ENCODE measurements at places on chromosomes 1 and 21.

GRCh38 chr1:37989361-37989930 lies 376 bp downstream of the SF3A3 start:
- DNase-seq: peak; percentile 56

- DNase-seq: no peak
Observed at GRCh38 chr1:197761654-197762053, 13.6 kb downstream of the DENND1B start.

- DNase-seq: no peak
Observed at GRCh38 chr1:58714544-58714943, 14.7 kb upstream of the MYSM1 start.

- peak; percentile 81 for DNase-seq
Observed at GRCh38 chr1:75723989-75724471, 479 bp upstream of the ACADM start.

GRCh38 chr1:22847709-22848108 lies 125.0 kb downstream of the LACTBL1 start:
- DNase-seq: no peak

- DNase-seq: no peak
Observed at GRCh38 chr21:43605320-43606215, 53.7 kb downstream of the HSF2BP start.

DNA sequence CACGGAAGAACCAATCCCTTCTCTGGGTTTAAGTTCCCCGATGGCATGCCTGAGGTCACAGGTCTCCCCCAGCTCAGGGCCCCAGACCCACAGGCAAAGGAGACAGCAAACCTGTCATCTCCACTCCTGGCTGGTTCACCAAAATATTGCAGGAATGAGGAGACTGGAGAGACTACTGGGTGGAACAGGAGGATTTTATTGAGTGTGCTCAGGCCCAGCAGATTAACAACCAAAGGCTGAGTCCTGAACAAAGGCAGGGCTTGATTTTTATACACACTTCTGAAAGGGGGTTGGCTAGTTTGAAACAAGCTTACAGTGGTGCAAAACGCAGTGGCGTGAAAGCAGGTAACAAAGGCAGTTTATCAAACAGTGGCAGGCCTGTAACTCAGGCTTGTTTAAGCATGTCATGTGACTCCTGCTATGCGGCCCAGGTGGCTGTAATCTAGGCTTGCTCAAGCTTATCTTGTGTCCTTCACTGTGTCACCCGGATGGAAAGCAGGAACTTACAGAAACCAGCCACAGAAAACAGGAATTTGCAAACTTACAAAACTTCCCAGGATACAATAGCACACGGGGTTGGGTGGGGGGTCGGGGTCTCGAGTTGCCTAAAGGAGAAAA lies 27.4 kb upstream of the KCNJ15 start:
- DNase-seq: no peak

DNA sequence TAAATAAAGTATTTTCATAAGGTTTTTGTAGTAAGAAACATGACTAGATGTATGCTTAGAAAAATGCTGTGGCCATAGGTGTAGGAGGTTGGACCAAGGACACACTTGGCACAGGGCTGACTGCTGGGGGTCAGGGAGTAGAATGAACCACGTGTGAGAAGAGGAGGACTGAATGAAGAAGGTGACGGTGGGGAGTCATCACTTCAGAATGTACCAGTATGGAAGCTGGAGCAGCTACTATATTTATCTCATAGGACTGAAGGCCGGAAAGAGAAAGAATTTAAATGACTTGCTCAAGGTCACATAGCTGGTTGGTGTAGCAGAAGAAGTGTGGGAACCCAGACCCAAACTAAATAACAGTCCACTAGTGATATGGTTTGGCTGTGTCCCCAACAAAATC lies 79.8 kb upstream of the HAO2 start:
- no peak for DNase-seq

DNA sequence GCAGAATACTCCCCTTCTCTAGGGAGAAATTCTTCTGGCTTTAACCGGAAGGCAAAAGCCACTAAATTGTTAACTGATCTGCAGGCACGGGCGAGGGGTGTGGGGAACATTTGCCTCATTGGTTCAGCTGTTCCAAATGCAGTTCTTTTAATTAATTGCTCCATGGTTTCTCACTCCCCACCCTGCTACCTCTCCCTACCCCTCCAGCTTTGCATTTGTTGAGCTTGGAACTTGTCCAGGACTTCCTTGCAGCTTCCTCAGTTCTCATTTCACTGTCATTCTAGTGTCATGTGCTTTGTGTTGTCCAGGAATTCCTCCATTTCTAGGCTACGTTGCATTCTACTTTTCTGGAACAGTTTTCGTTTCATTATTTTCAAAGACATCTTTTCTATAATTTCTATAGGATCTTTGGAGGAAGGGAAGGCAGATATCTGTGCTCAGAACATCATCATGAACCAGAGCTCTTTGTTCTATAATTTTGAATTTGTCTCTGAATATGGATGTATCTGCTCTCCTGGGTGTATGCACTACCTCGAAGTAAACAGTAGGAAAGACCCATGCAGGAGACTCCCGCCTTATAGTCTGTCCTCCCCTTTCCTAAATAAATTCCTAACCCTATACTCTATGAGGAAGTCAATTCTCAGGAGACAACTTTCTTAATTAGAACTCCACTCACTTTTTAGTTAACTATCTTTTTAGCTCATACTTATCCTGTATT lies 132.4 kb upstream of the LMO4 start:
- DNase-seq: no peak

DNA sequence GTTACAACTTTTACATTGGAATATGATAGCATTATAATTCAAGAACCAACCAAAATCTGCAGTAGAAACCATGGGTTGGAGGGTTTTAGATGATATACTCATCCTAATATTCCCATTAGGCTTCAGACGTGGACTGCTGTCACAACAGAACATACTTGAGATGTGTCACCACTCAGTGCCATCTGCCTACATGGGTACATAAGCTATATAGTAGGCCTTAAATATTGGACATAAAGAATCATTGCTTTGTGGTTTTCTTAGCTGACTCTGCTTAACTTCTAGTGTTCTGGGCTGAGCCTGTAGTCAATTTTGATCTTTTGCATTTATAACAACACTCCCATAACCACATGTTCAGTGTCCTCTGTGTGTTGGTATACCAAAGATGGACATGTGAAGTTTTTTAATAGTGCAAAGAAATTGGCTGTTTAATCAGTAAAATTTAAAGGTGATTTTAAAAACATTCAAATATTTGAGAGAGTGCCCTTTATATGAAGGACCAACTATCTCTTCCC lies 14.2 kb downstream of the RAP1A start:
- no peak for DNase-seq

DNA sequence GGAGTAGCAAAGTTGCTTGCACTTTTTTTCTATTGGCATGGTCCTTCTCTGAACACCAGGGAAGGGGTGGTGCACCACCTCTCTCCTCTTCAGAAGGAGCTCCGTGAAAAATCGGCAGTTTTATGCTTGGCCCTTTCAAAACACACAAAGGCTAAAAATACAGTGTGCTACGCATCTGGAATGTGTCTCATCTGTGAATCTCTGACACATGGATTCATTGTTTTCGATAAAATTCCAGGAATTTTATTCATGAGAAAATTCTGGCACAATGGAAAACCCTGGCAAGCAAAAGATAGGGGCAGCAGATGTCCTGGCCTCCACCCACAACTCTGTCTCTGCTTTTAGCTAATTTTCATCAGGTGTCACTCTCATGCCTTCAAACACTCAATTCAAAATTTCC lies 42.9 kb downstream of the ERG start:
- no peak for DNase-seq

- DNase-seq: no peak
Observed at GRCh38 chr1:94310570-94311270, 73.3 kb upstream of the ARHGAP29 start.

DNA sequence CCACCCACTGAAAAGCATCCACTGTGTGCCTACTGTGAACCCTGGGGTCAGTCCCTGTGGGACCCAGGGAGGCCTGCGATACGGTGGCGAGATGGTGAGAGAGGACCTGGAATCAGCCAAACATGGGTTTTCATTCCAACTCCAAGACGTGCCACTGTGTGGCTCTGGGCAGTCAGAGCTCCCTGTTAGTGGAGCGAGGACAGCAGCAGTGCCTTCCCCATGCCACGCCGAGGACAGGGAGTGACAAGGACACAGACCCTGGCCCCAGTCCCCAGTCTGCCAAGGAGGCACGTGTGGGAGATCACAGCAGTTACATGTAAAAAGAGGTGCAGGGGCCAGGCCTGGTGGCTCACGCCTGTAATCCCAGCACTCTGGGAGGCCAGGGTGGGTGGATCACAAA lies 50.9 kb upstream of the TMEM51 start:
- no peak for DNase-seq

GRCh38 chr21:22019766-22020165 lies 1021.6 kb downstream of the NCAM2 start:
- DNase-seq: no peak

DNA sequence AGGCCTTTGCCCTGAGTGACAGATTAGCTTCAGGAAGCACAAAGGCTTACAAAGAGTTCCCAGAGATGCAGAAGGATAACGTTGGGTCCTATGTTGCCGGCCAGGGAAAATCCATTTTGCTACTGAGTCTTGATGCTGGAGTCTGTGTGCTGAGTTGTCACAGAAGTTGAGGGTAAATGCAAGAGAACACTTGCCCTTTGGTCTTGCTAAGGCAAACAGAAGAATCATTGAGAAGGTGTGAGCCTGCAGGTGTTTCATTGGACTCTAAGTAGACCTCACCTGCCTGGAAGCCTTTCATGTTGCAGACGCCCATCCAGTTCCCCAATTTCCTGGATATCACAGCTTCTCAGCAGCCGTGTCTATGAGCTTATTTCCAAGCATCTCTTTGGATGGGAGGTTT lies 105.2 kb downstream of the PCP4 start:
- DNase-seq: no peak

DNA sequence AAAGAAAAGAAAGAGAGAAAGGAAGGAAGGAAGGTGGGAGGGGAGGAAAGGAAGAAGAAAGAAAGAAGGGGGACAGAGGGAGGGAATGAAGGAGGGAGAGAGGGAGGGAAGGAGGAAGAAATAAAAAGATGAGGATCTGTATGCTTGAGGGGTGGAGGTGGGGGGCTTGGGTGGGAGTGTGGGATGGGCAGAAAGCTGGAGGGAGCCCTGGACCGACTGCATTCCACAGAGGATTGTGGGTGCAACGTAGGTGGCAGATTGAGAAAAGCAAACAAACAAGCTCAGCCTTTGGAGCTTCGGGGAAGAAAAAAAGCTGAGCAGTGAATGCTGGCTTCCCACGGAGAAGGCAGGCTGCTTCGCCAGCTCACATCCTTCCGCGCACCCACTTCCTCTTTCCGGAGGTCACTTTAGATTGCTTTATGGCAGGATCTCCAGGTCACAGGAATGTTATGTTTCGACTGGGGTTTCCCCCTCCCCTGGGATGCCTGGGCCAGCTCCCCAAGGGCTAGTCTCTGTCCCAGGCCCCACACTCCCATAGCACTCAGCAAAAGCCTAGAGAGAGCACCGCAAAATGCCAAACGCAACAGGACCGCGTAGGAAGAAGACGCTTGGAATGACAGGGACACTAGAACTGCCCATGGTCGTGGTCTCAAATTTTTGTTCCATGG lies 20.7 kb upstream of the LGALS8 start:
- peak; percentile 18 for DNase-seq

DNA sequence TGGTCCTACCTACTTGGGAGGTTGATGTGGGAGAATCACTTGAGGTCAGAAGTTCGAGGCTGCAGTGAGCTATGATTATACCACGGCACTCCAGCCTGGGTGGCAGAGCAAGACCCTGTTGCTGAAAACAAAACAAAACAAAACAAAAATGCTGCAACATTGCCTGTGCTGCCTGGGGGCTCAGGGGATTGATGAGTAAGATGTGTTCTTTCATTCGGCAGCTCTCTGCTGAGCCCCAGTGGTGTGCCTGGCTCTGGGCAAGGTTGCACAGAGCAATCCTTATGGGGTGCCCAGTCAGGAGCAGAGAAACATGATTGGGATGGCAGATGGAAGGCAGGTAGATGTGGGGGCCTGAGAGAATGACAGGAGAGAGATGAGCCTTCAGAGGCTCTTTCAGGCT lies 28.6 kb upstream of the KDM4A start:
- no peak for DNase-seq

DNA sequence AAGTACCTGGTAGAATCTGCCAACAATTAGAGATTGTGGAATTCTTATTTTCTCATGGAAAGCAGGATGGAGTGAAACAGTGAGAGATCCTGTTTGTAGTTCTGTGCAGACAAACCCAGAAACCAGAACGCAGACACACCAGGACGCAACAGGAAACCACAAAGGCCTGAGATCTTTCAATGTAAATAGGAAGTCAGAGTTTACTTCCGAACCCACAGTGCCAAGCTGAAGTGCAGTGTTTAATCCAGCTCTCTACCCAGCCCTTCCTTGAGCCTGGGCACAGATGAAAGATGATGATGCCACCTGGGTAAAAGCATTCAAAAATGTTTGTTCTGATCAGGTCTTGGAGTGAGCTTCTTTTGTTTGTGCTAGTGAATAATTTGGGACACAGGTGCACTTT lies 244.2 kb upstream of the HOOK1 start:
- peak; percentile 12 for DNase-seq

DNA sequence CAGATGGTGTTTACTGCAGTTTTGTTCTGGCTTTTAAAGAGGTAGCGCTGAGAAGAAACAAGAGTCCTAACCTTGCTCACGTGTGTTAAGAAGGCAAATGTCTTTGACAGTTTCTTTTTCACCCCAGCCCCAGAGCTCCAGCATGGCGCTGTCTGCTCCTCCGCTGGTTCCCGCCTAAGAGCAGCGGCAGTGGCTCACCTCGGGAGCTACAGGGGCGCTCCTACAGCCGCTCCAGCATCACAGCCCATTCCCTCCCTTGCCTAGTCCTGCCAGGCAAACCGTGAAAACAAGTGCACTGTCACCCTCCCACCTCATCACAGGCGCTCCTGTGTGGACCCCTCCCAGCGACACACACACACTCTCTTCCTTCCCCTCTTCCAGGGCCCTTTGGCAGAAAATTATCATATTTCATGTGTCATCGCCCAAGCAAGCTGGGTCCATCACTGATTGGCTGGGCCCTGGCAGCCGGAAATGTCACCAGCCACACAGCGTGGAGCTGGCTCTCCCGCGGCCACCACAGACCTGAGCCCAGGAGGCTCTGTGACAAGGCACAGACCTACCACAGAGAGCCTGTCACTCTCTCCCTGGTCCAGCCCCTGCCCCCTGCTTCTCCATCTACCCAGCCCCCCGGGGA lies 1.2 kb upstream of the HIVEP3 start:
- peak; percentile 89 for DNase-seq

DNA sequence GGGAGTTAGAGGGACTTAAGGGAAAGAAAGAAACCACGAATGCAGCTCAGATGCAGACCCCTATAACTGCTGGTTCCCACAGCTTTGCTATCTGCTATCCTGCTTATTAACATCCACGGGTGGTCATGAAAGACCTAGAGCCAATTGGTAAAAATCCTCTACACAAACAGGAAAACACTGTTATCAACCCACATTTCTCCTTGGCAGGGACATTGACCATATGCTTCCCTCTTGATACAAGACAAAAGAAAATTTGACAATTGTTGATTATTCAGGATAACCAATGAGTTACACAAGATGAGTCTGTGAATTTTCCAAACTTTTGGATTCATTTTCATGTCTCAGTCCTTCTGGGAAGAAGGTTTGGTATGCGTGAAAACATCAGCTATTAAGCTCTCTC lies 90.4 kb downstream of the TIAM1 start:
- DNase-seq: no peak

GRCh38 chr21:38460171-38460742 lies 38.0 kb downstream of the ERG start:
- no peak for DNase-seq

- peak; percentile 40 for DNase-seq
Observed at GRCh38 chr1:205319081-205320018, 2.2 kb downstream of the NUAK2 start.

Data from activated CD4-positive, alpha-beta T cell treated with anti-CD3 and anti-CD28 coated beads for 48 hours (primary cell).